PC-9 (cell line): ENCODE measurements at places on chromosomes 3 and 15.
A peak's percentile ranks its signal among the peaks of the same experiment; 100 is the strongest.

DNA sequence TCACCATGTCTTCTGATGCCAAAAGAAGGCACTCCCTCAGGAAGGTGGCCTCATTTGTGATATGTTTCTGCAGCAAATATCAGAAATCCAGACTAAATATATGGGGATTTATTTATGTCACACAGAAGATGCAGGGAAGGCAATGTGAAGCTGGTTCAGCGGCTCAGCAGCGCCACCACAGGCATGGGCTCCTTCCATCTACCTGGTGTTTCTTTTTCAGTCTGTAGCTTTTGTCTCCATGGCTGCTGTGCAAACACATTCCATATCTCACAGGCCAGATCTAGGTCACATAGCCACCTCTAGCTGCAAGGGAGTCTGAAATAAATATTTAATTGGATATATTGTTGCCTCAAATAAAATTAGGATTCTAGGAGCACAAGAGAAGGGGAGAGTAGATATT, 502.1 kb upstream of the IL12A start:
- DNase-seq: peak; percentile 20

- DNase-seq: no peak
Measured at GRCh38 chr15:56891852-56892440, 26.5 kb upstream of the TCF12 start.

GRCh38 chr3:11574981-11575669, 68.6 kb downstream of the VGLL4 start:
- DNase-seq: no peak

DNA sequence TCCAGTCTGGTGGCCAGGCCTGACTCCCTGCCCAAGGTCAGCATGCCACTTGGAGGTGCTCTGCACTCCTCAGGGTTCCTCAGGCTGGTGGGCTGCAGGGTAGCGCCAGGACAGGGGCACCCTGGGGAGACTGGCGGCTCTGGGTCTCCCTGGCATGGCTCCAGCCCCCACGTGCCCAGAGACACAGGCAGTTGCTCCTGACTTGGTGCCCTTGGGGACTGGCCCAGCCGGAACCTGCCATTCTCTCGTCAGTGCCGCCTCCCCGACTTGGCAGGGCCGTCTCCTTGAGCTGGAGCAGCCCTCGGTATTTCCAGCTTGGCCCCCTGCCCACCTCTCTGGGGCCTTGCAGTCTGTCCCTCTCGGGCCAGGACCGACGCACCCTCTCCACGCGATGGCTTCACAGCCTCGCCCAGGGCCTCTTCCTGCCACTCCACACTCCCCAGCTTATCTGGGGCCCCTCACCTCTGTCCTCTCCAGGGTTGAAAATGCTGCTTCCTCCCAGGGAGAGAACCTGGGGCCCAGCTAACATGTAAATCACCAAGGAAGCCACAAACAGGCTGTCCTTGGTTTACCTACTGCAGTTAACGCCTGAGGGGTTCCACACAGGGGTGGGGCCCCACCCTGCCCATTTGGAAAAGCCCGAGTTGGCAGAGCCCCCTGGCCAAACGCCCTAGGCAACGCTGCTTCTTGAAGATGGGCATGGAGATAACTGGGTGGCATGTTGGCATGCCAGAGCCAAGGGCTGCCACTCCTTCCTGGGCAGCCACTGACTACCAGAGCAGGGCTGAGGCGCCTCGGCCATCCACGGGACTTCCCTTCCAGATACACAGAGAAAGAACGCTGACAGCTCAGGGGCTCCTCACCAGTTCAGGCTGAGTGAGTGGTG, 61.4 kb downstream of the SMAD6 start:
- peak; percentile 92 for DNase-seq

GRCh38 chr15:60614862-60615771, 136.2 kb upstream of the ICE2 start:
- DNase-seq: peak; percentile 78
